Activated CD8-positive, alpha-beta memory T cell treated with anti-CD3 and anti-CD28 coated beads, Interleukin-2, amount 10 ng/mL, durations not matched to agents 7 days and 5 days (primary cell): ENCODE measurements at places on chromosomes 5 and 9. TPM values are rescaled to one million over a fixed set of nuclear protein-coding genes. Genes with fewer than 3 reads are reported as not detected.

The SLC1A3 gene
- total RNA-seq = not detected

GRCh38 chr9:131824953-131825495, 85.1 kb upstream of the RAPGEF1 start:
- no peak for DNase-seq
- H3K27ac ChIP-seq = no peak overlapping the region
- no peaks in the 10 kb centered on the region for H3K4me1 ChIP-seq

DNA sequence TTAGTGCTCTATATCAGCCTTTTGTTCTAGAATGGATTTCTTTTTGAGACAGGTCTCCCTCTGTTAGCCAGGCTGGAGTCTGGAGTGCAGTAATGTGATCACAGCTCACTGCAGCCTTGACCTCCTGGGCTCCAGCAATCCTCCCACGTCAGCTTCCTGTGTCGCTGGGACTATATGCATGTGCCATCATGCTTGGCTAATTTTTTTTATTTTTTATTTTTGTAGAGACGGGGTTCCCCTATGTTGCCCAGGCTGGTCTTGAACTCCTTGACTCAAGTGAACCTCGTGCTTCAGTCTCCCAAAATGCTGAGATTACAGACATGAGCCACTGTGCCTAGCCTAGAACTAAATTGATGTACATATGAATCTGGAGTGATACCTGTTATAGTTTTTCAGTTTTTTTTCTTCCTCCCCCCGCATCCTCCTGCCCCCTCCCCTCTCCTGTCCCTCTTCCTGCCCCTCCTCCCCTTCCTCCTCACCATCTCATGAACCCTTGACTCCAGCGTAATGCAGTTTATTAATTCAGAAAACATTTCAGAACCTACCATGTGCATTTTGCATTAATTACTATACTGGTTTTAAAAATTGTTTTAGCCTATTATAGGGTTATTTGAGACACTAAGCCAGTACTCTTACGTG, 37.4 kb upstream of the TNFAIP8 start:
- no peak for DNase-seq
- peaks cover 90% of the 10 kb centered on the region for H3K4me1 ChIP-seq
- H3K27ac ChIP-seq = peak overlapping the region; percentile 69

The SLC46A2 gene
- not detected for total RNA-seq
